ENCODE measurements at places on chromosomes 2 and 18.

- DNase-seq = no peak
Observed at GRCh38 chr2:14018620-14019019, 613.9 kb upstream of the LRATD1 start.

GRCh38 chr2:55616551-55617174, 759 bp downstream of the PPP4R3B start:
- peak; percentile 24 for DNase-seq

DNA sequence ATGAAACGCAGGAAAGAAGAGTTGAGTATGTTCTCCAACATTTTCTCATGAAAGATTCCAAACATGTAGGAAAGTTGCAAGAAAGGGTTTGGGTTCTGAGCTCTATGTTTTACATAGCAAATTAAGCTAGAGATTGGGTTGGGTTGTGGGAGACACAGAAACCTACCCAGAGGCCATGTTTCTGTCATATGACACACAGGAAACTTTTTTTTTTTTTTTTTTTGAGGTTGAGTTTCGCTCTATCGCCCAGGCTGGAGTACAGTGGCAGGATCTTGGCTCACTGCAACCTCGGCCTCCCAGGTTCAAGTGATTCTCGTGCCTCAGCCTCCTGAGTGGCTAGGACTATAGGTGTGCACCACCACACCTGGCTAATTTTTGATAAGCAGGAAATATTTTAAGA, 57.6 kb downstream of the DOCK10 start:
- DNase-seq = no peak

DNA sequence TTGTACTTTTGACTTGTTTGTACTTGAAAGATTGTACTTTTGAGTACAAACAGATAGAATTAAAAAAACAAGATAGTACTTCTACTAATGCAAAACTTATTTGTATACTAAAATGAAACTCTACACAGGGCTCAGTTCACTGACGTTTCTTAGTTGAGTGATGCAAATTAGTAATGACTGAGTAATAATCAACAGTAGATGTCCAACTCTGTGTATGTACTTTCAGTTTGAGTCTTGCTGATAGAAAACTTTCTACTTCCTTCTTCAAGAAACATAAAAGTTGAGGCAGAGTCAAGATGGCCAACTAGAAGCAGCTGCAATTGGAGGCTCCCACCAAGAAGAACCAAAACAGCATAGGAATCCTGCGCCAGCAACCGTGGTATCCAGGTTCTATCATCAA, 585.0 kb downstream of the NR4A2 start:
- no peak for DNase-seq

DNA sequence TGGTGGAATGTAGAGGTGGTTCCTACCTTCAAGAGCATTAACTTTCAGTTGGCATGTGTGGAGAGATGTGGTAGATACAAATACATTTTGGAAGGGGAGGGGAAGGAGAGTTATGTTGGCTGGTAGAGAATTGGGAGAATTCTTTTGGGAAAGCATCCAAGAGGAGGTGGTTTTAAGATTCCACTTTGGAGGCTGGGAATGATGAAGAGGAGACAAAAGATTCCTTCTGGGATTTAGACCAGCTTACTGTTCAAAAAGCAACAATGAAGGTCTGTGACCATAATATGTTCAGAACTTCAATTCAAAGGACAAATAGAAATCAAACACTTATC, 120.8 kb upstream of the FOSL2 start:
- DNase-seq = no peak

GRCh38 chr2:114488841-114489530, 46.5 kb downstream of the DPP10 start:
- no peak for DNase-seq

GRCh38 chr2:139684286-139684860, 904.2 kb upstream of the NXPH2 start:
- no peak for DNase-seq

Measured in BJ (cell line).